Brain pericyte (primary cell): ENCODE measurements at places on chromosomes 16 and 17.

DNA sequence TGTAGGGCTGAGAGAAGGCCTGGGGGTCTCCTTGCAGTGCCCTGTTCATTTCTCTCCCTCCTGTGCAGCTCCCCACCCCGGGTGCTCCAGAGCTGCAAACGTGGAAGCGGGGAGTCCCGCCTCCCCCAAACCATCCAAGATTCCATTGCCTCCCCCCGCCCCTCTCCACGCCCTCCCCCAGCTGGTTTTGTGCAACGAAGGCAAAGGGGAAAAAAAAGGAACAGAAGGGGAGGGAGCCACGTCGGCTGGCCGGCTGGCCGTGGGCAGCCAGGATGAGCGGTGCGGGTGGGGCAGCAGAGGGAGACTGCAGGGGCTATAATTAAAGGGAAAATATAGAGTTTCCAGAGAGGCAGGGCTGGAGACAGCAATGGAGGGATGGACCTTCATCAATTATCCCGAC is 1.7 kb upstream of the COL1A1 start:
- no peak for DNase-seq

GRCh38 chr17:47244697-47245096 is 8.9 kb upstream of the ITGB3 start:
- DNase-seq = no peak

DNA sequence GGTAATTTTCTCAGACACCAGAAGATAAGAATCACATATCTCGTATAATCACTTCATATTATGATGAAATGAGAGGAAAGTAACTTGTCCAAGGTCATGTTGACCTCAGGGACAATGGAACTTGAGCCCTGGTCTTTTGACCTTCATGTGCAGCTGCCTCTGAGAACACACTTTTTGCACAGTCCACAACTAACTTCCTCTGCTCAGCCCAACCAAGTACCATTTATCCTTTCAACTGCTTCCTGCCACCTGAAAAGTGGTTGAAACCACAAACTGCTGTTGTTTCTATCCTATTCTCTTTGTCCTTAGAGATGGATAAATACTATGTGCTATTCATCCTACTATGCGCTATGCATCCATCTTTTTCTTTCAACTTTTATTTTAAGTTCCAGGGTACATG is 2.3 kb upstream of the CCL1 start:
- no peak for DNase-seq

DNA sequence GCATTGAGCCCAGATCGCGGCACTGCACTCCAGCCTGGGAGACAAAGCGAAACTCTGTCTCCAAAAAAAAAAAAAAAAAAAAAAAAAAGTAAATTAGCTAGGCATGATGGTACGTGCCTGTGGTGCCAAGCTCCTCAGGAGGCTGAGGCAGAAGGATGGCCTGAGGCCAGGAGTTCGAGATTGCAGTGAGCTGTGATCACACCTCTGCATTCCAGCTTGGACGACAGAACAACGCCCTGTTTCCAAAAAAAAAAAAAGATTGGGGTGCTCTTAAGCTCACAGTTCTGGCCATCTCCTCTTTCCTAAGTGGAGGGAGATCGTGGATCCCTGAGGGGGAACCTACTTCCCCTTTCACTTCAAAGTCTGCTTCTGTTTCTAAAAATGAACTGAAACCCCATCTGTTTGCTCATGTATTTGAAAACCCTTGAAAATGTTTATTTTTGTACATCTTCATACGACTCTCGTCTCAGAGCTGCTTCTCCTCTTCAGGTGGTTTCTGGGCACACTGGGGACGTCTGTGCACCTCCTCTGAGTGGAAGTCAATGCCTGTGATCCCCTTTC is 138.8 kb downstream of the PRKCA start:
- DNase-seq = no peak

DNA sequence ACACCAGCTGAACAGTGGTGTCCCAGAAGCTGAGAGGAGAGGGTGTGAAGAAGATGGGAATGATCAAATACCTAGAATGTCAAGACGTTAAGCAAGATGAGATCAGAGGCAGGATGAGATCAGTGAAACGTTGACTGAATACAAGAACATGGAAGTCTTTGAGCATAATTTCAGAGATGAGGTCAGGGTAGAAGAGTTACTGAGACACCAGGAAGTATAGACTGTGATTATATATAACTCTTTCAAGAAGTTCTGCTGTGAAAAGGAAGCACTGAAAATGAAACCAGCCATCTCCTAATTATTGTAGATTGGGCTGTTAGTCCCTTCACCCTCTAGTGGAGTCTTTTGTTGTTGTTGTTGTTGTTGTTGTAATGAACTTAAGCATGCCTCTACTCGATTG is 9.1 kb downstream of the SHCBP1 start:
- no peak for DNase-seq

- DNase-seq = no peak
Measured at GRCh38 chr17:59002848-59003247, 103.8 kb downstream of the TRIM37 start.

DNA sequence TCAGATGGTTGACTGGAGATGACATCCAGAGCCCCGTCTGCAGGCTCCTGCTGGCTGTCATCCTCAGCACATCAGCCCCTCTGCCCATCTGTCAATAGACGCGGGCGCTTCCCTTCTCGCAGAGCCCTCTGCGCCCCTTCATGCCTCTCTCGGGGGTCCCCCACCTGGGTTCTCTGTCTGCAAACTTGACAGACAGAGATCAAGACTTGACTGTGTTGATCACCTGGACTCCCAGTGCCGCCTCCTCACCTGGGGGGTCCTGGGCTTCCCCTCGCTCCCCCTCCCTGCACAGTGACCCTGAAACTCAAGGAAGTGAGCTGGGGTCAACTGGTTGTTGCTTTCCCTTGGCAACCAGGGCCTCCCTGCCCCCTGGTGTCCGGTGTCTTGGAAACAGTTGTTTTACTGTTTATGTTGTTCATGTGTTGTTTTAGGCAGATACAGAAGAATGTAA is 31.9 kb downstream of the RNF213 start:
- DNase-seq = no peak

DNA sequence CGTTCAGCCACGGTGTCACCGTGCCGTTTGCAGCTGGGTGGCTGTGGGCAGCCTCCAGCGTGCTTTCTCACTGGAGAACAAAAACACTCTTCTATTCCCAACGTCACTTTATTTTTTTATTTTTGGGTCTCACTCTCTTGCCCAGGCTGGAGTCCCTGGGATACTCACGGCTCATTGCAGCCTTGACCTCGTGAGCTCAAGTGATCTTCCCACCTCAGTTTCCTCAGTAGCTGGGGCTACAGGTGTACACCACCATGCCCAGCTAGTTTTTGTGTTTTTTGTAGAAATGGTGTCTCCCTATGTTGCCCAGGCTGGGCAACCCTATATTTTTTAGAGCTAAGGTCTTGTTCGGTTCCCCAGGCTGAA is 34.4 kb upstream of the ZC3H18 start:
- DNase-seq = no peak

GRCh38 chr16:87465306-87465705 is 27.5 kb downstream of the ZCCHC14 start:
- DNase-seq = no peak

DNA sequence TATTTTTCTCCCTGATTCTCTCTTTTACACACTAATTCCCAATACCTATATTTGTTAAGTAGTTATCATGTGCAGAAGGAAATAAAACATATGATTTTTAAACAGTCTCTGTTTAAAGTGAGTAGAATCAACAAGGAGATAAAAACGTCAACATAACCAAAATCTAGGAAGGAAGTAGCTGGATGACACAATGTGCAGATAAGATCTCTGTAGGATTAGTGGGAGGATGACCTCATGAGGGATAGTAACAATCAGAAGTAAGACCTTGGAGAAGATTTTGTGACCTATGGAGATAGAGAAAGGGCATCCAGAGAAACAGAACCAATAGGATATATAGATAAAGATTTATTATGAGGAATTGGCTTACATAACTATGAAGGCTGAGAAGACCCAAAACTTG is 262.6 kb upstream of the CDH11 start:
- DNase-seq = no peak

DNA sequence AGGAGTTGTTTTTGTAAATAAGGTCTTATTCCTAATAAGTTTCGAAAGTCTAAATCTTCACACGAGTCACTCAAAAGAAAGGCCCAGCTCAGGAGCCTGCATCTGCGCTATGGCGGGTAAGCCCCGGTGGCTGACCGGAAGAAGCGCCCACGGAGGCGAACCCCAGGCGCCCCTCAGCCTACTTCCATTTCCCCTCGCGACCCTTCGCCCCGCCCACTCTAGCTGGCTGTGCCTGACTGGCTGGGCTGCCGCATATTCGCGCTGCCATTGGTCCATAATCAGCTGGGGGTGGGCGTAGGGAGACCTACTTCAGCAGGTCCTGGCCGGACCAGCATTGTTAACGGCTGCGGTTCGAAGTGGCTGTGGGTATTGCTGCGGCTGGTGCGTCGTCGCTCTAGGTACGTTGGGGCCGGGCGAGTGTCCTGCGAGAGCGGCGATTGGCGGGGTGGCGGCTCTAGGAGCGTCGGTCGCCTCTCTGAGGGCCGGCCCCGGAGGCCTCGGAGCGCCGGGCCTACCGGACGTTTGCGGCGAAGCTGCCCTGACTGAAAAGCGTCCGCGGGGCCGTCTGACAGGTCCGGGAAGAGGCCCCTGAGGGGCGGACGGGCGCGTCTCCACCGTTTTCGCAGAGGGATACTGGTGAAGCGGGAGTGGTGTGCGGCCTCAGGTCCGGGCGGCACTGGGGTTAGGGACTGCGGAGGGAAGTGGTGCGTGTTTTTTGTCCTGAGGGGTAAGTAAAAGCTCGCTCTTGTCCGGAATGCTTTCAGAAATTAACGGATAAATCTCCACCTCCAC is at the start of gene ATF7IP2:
ATF7IP2 (plus strand) TSS at position 337 of the 792 bp plus-strand sequence. CDS start 44,560 bp downstream, outside the sequence.
- DNase-seq = peak; percentile 65

DNA sequence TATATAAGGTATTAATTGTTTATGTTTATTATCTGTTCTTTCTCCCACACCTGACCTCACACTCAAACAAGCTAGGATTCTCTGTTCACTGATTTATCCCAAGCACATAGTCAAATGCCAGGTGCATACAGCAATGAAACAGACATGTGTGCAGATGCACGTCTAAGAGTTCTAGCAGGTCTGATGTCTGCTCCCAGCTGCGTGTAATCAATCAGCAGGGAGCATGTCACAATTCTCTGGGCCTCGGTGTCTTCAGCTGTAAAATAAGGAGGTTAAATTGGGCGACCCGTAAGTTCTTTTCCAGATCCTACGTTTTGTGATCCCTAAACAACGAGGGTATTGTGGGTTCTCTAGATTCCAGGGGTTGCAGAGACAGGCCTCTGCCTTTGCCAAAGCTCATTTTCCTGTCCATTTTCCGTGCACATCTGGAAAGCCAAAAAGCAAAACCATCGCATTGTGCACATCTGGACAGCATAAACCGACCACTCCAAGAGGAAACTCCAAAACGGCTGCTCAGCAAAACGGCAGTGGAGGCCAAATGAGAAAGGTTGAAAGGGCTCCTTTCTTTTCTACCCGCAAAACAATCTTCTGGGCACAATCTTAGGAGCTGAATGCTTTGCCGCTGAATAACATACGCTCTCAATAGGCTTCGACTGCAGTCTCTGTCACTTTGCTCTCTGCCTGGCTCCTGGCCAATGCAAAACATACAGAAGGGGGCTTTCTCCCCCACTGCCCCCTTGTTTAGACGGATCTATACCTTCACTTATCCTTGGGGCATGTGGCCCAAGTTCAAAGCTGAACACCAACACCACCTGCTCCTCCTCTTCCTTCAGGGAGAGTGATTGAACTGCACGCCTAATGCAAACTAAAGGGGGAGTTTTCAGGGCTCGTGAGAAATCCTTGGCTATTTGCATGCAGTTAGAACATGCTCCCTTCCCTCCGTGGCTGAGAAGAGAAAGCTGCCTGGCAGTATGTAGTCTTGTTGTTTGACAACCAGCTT is 426.3 kb downstream of the SLC39A11 start:
- no peak for DNase-seq

GRCh38 chr16:9437115-9437514 is 345.7 kb downstream of the HAPSTR1 start:
- DNase-seq = no peak

- DNase-seq = no peak
Measured at GRCh38 chr16:58343562-58343961, 48.7 kb upstream of the GINS3 start.

DNA sequence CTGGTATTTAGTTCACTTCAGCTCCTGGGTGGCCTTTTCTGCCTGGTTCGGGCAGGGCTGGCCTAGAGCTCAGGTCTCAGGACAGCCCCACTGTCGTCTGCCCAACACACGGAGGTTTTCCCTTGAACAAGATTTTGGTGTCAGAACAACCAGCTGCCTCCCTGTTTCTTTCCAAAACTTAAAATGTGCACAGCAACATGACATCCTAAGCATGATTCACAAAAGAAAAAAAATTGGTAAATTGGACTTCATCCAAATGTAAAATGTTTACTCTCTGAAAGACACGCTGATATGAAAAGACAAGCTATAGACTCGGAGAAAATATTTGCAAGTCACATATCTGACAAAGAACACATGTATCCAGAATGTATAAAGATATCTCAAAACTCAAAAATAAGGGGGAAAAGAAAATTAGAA is 197.8 kb upstream of the CHMP6 start:
- DNase-seq = no peak

GRCh38 chr16:58205276-58206036 is 7.5 kb upstream of the CSNK2A2 start:
- DNase-seq = no peak

DNA sequence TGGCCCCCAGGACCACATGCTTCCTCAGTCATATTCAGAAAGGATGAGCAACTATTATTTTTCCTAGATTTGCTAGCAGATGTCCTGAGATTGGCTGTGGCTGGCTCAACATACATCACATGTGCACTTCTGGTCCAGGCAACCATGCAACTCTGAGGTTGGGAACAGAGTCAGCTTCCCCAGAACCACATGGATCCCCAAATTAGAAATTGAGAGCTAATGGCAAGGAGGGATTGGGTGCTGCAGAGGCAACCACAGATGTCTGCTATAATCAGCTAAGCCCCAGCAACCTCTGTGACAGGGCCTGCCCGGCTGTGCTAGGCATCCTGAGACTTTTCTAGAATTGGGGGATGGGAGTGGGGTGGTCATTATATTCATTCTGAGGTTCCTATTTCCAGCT is 33.8 kb upstream of the CLEC18A start:
- no peak for DNase-seq

- DNase-seq = no peak
Measured at GRCh38 chr17:57766318-57766943, 21.3 kb upstream of the CCDC182 start.

GRCh38 chr17:45992175-45992574 is 6.9 kb upstream of the STH start:
- no peak for DNase-seq

DNA sequence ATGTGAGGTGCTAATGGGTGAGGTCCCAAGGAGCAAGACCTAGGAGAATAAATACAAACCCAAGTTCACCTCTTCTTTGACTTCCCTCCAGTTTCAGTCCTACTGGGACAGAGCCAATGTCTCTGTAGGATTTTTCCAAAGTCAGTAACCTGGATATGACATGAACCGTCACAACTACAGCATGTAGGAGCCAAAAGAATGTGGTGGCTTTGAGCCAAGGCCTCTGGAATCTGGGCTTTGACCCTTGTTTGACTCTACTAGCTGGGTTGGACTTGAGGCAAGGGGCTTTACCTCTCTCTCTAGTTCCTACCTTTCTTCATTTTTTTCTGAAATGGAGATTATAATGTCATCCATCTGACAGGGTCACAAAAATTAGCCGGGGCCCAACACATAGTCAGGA is 91.4 kb downstream of the CACNG3 start:
- no peak for DNase-seq

GRCh38 chr17:42284024-42284369 is 4.3 kb upstream of the STAT5A start:
- no peak for DNase-seq
